ENCODE measurements at places on chromosomes 3 and 15. TPM values are rescaled to one million over a fixed set of nuclear protein-coding genes. Genes with fewer than 3 reads are reported as not detected.

Gene PP2D1
- total RNA-seq = not detected

Gene LRRIQ4
- not detected for total RNA-seq

Gene MYL3
- total RNA-seq = not detected

Gene CTXND1
- total RNA-seq = not detected

Gene THRB
- 1.4 TPM for total RNA-seq

Gene UBA7
- 39.1 TPM for total RNA-seq

Gene ARGFX
- not detected for total RNA-seq

Gene ATP8B4
- 155 TPM for total RNA-seq

Gene GOLGA6D
- total RNA-seq = not detected

Gene OR5K2
- not detected for total RNA-seq

Gene RBM15B
- total RNA-seq = 33.7 TPM

Measured in smooth muscle cell of bladder (primary cell).